ENCODE measurements at places on chromosomes 3 and 15.

DNA sequence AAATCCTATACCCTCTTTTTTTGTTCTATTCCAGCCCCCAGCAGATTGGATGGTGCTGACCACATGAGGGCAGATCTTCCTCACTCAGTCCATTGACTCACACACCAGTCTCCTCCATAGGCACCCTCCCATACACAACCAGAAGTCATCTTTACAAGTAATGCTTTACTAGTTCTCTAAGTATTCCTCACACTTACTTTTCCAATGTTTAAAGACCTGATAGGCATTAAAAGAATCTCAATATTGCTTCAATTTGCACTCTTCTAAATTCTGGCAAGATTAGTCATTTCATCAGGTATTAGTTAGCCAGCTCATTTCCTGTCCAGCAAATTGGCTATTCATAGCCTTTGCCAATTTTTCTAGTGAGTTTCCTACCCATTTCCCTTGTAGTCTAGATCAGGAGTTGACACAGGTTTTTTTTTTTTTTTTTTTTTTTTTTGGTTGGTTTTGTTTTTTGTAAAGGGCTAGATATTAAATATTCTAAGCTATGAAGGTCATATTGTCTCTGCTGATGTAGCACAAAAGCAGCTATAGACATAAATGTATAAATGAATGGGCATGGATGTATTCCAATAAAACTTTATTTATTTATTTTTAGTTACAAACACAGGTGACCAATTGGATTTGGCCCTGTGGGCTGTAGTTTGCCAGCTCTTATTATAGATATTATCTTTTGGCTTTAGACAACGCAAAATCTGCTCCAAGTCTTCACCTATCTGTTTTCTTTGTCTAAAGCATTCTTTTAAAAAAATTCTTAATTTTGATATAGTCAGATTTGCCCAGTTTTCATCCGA lies 76.1 kb downstream of the ABHD5 start:
- DNase-seq: no peak

- peak; percentile 80 for DNase-seq
Observed at GRCh38 chr15:43285609-43286037, 18.9 kb upstream of the TGM5 start.

DNA sequence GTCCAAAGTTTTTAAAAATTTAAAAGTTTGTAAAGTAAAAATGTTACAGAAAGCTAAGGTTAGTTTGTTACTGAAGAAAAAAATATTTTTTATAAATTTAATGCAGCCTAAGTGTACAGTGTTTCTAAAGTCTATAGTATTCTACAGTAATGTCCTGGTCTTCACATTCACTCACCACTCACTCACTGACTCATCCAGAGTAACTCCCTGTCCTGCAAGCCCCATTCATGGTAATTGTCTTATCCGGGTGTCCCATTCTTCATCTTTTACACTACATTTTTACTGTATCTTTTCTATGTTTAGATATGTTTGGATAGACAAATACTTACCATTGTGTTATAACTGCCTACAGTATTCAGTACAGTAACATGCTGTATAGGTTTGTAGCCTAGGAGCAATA lies 36.7 kb upstream of the ATP10A start:
- DNase-seq: no peak

DNA sequence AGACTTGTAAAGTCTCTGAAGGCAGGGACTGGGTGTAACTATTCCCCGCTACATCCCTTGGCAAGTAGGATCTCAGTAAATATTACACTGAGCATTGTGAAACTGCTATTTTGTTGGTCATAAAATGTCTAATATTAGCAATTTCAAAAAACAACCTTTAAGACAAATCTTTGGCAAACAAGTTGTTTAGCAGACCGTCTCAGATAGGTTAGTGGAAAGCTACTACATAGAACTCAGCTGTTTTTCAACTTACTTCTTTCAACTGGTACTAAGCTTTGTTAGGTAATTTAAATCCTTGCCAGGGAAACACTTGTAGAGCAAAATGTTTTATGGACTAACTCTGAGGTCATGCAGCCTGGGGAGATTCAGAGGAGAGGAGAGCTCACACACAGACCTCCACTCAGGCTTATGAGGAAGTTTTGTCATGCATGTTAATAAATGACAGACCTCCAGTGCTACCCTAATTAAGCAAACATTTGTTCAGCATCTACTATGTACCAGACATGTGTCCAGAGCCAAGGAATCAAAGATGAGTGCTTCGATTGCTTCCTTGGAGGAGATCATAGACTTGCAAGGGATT lies 61.6 kb upstream of the STAC start:
- DNase-seq: no peak

- DNase-seq: peak; percentile 34
Observed at GRCh38 chr3:137012097-137012501, 54.3 kb downstream of the IL20RB start.

GRCh38 chr3:38583688-38584087 lies 65.8 kb downstream of the SCN5A start:
- DNase-seq: no peak
